Left lobe of liver (tissue), 2 donors: ENCODE measurements at places on chromosomes 4 and X.

- DNase-seq: no peak
Measured at GRCh38 chr4:175639346-175639745, 172.7 kb downstream of the GPM6A start.

- DNase-seq: no peak
Measured at GRCh38 chr4:21716531-21716930, 232.0 kb downstream of the KCNIP4 start.

DNA sequence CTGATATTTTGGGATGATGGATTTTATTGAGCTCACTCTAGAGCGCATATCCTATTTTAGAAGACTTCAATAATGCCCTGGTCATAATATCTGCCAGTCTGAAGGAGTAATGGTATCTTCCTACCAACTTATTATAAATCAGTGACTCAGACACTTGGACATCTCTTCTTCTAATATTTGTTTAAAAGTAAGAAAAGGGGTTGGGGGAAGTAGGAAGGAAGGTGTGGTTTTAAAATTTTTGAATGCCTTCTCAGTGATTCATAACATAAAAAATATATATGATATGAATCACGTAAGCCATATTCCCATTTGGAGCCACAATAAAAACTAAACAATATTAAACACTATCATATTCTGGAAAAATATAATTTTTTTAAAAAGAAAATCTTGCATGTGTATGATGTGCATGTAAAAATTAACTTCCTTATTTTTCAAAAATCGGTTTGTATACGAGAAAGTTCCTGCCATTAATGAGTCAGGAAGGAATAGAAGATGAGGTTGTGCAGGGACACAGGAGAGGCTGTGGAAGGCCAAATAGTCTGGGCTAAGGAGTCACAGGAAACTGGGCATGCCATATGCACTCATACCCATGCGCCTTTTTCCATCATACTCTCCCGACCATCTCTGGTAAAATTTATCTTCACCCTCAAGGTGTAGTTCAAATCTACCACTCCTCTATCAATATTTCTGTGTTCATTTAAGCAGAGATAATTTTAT lies 286.5 kb downstream of the EPHA5 start:
- no peak for DNase-seq

- DNase-seq: no peak
Measured at GRCh38 chr4:52251864-52252263, 200.8 kb downstream of the SPATA18 start.
